ENCODE measurements at places on chromosomes 2 and 18. TPM values are rescaled to one million over a fixed set of nuclear protein-coding genes. Genes with fewer than 3 reads are reported as not detected.

DNA sequence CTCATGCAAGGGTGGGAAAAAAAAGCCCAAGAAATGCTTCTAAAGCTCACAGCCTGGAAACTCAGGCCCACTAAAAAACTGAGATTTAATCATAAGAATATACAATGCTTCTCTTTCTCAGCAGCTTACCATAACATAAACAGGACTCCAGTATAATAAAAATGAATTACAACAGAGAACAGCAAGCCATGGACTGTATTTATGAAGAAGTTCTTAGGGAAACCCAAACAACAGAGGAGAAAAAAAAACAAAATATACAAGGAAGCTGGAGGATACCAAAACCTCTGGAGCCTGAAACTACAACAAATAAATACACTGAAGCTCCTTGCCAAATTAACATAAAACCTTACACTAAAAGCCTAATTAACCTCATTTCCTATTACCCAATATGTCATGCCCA is 187.8 kb downstream of the RDH14 start:
- no peak for DNase-seq

- no peak for DNase-seq
Observed at GRCh38 chr2:72895759-72896281, 8.6 kb downstream of the SPR start.

DNA sequence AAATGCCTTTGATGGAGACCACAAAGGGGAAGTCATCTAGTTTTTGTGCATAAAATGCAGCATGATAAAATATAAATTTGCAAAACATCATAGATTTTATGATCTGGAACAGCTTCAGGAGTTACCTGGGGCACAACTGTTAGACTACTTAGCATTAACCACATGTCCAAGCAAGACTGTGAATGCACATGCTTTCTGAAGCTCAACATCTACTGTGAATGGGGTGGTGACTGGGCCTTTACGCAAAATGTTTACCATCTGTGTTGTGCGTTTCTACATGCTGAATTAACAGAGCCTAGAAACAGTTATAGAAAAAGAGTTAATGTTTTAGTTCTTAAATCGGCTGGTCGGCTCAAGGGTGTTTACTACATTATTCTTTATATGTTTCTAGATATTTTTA is 45.5 kb downstream of the KCTD1 start:
- no peak for DNase-seq

The SNED1 gene
- 32.4 TPM for total RNA-seq
